ENCODE measurements at places on chromosomes 3 and 15.
A peak's percentile ranks its signal among the peaks of the same experiment; 100 is the strongest.

GRCh38 chr3:186814100-186814499 is 7.8 kb upstream of the RFC4 start:
- no peak for DNase-seq

- no peak for DNase-seq
Measured at GRCh38 chr3:159839561-159840379, 148.9 kb upstream of the IL12A start.

DNA sequence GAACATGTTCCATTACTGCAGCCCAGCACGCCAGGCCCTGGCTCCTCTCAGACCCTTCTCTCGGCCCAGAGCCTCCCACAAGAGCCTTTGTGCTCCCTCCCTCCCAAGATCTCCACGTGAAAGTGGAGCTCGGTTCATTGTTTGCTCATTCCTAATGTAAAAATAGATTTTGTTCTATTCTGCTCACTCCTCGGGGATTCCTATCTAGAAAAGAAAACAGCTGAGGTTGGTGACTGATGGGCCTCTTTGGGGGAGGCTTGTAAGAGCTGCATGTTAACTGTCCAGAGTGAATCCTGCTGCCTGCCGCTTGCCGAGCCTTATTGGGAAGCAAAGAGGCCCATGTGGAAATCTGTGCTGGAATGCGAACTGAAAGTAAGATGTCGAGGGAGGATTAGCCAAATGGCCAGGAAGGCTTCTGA is 267.1 kb downstream of the LRTM1 start:
- DNase-seq = no peak

- peak; percentile 44 for DNase-seq
Measured at GRCh38 chr15:69719527-69720240, 267.1 kb downstream of the RPLP1 start.

All from stimulated activated CD4-positive, alpha-beta T cell treated with anti-CD3 and anti-CD28 coated beads, Interleukin-2, amount 100 ng/mL, for 4 hours (primary cell).